T-helper 1 cell (primary cell): ENCODE measurements at places on chromosomes 3 and 15.

GRCh38 chr3:73685061-73685460 lies 60.3 kb upstream of the PDZRN3 start:
- DNase-seq, result no peak

GRCh38 chr3:152287898-152288576 lies 19.3 kb downstream of the MBNL1 start:
- no peak for DNase-seq

DNA sequence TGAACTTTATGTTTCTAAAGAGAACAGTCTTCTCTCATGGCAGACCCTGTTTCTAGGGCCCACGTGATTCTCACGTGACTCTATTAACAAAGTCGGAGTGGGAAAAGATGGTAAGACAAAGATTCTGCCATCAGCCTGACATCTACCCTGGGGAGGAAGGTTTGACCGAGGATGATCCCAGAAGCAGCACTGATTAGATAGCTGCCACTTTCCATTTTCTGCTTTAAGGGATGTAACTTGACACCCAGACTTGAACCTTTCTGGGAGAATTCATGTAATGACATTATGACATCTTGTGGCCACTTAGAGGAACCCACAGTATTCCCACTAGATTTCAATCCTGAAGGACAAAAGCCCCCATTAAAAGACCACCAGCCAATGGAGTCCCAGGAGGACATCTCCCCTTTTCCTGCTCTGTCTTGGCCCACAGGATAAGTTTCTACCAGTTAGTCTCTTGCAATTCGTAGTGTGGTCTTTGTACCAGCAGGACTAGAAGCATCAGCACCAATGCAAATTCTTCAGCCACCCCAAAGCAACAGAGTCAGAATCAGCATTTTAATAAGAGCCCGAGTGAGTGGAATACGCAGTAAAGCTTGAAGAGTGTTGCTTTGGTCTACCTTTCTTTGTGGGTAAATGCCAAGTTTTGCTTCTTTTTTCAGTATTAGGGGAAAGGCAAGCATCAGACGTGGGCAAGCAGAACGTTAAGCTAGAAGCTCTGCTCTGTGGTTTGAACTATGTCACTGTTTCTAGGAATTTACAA lies 480.5 kb upstream of the PROK2 start:
- peak; percentile 22 for DNase-seq

- DNase-seq, result no peak
These were observed 283.5 kb downstream of the CHL1 start for GRCh38 chr3:480070-480469.

DNA sequence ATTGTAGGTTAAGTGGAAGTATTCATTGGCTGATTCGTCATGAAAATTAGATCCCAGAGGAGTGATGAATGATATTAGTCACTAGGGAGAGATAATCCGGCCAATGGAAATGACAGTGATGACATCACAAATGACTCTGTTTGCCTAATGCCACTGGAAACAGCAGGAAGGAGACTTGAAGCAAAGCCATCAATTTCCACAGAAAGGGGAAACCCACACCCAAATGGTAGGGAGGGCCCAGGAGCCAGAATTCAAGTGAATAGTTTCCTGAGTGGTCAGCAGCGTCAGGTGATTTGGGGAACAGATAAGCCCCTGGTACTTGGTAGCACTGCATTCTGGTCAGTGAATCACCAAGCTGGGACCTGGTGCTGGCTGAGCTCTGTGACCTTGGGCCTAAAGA lies 3.3 kb upstream of the ADAMTS9 start:
- no peak for DNase-seq

DNA sequence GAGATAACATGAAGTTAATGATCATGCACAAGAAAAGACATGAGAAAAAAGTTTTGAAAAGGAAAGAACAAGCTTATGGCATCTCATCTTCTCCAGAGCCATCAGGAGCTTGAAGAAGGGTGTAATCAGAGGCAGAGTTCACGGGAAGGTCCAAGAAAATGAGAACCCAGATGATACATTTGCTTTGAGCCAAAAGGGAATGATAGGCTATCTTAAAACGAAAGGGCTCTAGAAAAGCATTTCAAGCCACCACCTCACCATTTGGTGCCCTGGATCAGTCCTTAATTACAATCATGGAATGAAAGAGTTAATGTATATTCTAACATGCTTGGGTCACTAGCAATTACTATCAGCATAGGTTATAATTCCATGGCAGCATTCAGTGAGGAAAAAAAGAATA lies 781.8 kb downstream of the ROBO1 start:
- no peak for DNase-seq

DNA sequence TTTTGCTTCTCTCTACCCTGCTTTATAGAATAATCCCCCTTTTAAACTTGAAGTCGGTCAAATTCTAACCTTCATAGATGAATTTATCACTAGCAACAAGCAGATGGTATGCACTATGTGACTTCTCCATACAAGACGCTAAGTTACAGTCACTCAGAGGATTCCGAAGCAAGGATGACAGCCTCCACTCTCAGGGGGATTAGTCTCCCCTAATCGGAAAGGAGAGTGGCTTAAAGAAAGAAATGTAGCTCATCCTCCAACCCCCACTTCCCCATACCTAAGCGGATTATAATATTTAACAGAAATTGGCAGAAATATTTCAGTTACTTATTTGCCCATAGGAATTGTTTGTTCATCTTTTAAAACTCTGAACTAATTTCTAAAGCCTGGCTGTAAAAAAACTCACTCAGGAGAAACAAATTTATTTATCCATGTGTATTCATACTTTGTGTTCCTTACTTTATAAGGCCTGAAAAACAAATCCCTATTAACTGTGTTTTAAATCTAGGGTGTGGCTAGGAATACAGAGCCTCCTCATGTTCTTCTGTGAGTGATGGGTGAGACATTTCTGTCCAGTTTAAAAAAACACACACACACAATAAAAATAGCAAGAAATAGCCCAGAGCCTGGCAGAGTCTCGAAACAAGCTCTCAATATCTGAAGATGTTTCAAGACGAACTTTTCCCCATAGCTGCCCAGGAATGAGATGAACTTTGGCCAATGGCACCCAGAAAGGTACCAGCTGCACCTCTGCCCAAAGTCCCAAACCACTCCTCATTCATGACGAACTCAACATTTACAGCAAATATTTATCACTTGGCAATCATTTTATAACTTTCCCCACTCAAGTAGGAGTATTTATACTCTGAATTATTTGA lies 18.7 kb downstream of the SIAH2 start:
- no peak for DNase-seq

DNA sequence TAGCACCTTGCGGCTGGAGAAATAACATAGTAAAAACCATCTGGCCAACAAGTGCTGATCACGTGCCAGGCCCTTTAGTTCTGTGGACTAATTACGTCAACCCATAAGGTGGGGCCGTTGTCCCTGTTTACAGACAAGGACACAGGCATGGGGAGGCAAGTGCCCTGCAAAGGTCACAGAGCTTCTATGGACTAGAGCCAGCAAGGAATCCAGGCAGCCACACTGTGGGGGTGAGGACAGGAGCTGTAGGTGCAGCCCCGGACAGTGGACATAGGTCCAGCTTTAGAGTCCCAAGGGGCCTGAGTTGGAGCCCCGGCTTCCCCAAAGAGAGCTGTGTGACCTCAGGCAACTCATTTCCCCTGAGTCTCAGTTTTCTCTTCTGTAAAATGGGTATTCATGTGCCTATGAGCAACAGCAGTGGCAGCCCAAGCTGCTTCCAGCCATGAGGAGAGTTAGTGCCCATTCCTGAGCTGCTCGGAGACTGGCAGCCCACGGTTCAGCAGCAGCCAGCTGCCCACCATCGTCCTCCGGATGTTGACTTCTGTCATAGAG lies 13.9 kb downstream of the CHST13 start:
- DNase-seq, result peak; percentile 3

GRCh38 chr3:142027735-142028134 lies 121.6 kb downstream of the TFDP2 start:
- DNase-seq, result peak; percentile 7

GRCh38 chr3:135784557-135784956 lies 181.0 kb upstream of the PPP2R3A start:
- no peak for DNase-seq

DNA sequence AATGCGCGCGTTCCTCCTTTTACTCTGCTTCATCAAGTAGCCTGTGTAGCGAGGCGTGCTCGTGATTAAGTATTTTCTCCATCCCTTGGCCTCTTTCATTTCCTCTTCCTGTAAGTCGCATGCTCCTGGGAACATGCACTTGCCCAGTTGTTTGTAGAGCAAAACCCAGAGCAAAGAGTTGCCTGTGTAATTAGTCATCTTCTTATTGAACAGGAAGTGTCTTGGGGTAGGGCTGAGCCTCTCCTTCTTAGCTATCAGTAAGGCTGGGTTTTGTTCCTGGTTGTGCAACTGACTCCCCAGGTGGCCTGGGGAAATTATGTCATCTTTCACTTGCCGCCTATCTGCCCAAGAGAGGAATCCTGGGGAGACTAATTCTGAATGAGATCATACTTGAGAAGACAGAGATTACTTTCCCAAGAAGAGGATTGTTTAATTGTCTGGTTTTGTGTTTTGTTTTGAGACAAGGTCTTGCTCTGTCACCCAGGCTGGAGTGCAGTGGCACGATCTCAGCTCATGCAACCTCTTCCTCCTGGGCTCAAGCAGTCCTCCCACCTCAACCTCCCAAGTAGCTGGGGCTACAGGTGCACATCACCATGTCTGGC lies 14.9 kb downstream of the LIPH start:
- DNase-seq, result no peak

DNA sequence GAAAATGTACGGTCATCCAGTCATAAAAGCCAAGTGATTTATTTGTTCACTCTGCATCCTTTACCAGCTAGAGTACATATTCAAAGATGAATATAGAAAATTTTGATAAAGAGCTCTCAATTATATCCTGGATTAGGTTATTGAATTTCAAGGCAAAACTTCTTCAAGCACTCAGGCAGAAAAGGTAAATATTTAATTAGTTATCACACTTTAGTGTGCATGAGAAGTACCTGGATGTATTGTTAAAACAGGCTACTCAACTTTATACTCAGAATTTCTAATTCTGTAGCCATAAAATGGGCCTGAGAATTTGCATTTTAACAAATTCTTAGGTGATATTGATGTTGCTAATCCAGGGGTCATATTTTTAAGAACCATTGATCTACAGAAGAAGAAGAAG lies 45.3 kb downstream of the ILDR1 start:
- no peak for DNase-seq

DNA sequence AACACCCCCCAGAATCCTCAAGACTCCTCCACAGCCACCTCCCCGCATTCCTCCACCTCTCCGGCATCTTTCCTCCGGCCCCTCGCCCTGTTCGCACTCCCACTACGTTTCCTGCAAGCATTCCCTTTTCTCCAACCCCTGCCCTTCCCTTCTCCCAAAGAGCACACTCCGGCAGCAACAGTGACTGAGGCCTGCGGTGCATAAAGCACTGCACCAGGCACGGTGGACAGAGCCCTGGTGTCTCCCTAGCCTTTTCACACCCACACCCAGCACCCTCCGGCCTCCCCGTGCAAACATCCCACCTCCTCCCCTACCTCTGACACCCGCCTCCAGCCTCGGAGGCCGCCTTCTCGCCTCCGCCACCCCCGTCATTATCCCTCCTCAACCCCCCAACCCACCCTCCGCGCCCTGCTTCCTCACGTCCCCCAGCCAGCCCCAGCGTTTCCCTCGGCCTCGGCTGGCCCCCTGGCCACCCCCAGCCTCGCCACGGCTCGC lies 577 bp downstream of the ZNF148 start:
- no peak for DNase-seq

DNA sequence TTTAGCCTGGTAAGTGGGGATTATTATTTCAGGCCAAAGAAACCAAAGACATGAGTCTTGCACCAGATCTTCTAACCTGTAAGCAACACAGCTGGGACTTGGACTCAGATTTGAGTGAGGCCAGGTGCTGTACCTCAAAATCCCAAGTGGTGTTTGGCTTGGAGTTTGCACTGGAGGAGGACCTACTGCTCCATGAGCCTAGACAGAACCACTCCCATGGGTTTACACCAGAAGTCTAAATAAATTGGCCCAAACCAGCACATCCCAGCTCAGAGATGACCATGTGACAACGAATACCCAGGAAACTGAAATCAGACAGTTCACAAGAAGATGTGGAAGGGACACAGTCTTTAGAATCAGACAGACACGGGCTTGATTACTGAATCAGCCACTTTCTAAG lies 47.5 kb downstream of the MINAR1 start:
- DNase-seq, result no peak

GRCh38 chr3:53318522-53318921 lies 28.8 kb downstream of the DCP1A start:
- DNase-seq, result no peak

DNA sequence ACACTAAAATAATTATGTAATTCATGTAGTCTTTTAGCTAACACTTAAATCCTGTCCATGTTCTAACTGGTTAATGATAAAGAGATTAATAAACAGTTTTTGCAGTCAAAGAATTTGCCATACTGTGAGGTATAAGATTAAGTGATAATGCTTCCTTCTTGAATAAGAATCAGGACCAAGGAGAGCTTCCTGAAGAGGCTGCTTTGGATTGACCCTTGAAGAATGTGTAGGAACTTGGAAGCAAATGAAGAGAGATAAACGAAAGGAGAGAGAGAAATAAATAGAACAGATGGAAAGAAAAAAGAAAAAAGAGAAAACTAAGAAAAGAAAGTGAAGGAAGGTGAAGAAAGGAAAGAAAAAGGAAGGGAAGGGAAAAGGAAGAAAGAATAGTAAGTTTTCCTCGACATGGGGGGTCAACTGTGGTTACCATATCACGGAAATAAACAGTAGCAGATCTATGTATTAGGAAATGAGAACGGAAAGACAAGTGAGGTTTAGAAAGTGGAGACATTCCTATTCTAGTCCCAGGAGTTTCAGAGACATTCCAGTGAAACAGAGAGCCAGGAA lies 539.8 kb downstream of the FGF12 start:
- no peak for DNase-seq

- DNase-seq, result no peak
These were observed 158.6 kb upstream of the RORA start for GRCh38 chr15:61387675-61388074.

DNA sequence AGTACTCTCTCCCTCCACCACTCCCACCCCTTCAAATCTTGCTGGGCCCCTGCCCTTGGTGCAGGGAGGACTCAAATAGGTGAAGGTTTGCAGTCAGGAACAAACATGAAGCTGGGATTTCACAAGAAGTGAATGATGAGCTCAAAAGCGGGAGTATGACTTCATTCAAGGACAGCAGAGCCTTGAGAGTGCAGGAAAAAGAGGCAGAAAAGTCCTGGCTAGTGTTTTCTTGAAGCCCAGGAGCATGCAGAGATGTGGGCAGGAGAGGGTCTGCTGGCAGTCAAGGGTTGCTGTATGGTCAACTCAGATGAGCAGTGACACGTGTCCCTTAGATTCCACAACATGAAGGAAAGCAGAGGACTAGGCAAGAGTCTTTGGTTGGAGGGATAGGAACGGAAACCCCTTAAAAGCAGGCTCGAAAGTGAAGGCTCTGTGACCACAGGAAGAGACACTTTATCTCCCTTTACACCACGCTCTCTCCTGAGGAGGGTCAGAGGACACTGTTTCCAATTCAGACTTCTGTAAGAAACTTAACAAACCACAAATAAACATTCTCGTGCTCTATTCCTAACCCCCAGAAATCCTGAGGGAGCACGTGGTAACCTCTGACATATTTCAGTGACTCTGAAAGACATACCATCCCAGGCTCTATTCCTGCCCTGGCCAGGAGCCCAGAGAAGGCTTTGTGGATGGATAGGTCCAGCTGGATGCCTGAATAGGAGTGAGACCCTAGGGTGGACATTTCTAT lies 168.0 kb upstream of the NDN start:
- no peak for DNase-seq
